ENCODE measurements at places on chromosomes 11 and 22.
A peak's percentile ranks its signal among the peaks of the same experiment; 100 is the strongest.

DNA sequence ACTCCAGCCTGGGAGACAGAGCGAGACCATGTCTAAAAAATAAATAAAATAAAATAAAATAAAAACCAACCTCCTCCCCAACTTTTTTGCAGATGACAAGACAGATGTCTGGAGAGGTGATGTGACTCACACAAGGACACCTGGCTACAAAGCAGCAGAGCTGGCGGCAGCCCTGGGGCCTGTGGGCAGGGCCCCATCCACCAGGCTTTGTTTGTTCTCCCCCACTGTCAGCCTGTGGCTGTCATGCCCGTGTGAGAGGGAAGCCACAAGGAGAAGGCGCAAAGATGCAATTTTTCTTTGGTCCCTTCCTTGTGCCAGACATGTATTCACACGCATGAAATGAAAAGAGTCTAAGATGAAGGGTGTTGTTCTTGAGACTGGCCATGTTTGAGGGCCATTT, 16.6 kb downstream of the CD59 start:
- no peak for DNase-seq

GRCh38 chr22:31652088-31652487, 9.9 kb downstream of the PISD start:
- DNase-seq: no peak

GRCh38 chr11:16772141-16772512, 33.7 kb downstream of the C11orf58 start:
- DNase-seq: no peak

GRCh38 chr22:20431511-20432192, 6.0 kb downstream of the SCARF2 start:
- DNase-seq: no peak

GRCh38 chr11:78000193-78000592, 5.7 kb upstream of the INTS4 start:
- DNase-seq: peak; percentile 55

- no peak for DNase-seq
Observed at GRCh38 chr22:46098525-46099475, 51.5 kb upstream of the PPARA start.

GRCh38 chr11:104625246-104625645, 273.0 kb downstream of the CASP12 start:
- DNase-seq: no peak

GRCh38 chr22:27971926-27972325, 52.9 kb upstream of the PITPNB start:
- no peak for DNase-seq

DNA sequence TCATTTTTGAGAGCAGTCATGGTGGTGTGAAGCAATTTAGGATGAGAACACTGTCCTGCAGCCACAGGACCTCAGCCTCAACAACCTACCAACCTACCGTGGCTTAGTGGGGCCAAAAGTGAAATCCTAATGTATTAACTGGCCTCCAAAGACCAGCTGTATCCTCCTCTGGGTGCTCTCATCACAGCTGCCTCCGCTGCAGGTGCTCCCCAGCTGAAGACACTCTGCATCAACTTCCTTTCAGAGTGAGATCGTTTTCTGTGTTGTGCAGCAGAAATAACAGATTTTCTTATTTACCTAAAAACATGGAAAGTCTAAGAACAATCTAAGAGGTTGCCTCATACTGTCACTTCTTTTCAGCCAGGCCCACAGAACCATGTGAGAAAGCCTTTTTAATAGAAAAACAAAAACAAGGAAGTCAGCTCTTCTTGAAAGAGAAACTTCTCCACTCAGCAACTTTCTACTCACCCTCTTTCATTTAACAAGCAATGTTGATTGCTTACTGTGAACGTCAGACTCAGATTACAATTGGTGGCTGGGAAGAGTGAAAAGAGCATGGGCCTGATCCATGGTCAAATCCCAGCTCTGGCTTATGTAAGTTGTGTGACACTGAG, 136.1 kb downstream of the TENM4 start:
- DNase-seq: no peak

All from HL-60 (cell line).